B cell (primary cell): ENCODE measurements at places on chromosomes 1 and 21. TPM values are rescaled to one million over a fixed set of nuclear protein-coding genes. Genes with fewer than 3 reads are reported as not detected.

DNA sequence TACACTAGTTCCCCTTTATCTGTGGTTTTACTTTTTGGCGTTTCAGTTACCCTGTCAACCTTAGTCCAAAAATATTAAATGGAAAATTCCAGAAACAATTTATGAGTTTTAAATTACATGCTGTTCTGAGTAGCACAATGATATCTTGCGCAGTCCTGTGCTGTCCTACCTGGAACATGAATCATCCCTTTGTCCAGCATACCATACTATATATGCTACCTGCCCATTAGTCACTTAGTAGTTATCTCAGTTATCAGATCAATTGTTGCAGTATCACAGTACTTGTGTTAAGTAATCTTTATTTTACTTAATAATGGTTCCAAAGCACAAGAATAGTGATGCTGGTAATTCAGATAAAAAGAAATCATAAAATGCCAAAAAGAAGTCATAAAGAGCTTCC is 52.7 kb downstream of the AGBL4 start:
- no peaks in the 10 kb centered on the region for H3K4me1 ChIP-seq
- no peaks in the 10 kb centered on the region for H3K27me3 ChIP-seq
- no peak overlapping the region for H3K27ac ChIP-seq
- DNase-seq = no peak
- no peaks in the 10 kb centered on the region for H3K36me3 ChIP-seq
- no peak overlapping the region for H3K4me3 ChIP-seq

- no peak overlapping the region for H3K4me3 ChIP-seq
- no peaks in the 10 kb centered on the region for H3K4me1 ChIP-seq
- H3K27ac ChIP-seq = no peak overlapping the region
- H3K36me3 ChIP-seq = no peaks in the 10 kb centered on the region
Observed at GRCh38 chr1:242534753-242535152, 10.3 kb upstream of the PLD5 start.

The LCE3E gene
- not detected in 2 replicates for total RNA-seq

The LAMC1 gene
- 27.0 and 34.0 TPM in 2 replicates for total RNA-seq
